ENCODE measurements at places on chromosomes 3 and 15.

DNA sequence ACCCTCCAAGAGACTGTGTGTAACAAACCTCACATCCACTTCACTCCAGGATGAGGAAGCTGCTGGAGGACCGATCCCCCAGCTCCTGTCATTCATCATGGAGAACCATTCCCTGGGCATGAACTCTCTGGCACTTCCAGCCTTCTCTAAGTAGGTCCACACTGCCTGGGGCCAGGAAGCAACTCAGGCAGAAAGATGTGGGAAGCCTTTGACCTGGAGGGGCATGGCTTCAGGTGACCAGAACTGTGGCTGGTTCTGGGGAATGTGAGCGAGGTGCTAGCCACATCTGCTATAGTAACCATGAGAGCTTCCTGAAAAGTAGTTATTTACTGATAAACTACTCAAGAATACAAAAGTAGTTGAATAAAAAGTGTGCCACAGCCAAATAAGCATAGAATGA lies 173.7 kb upstream of the CTDSPL start:
- no peak overlapping the region for H3K4me3 ChIP-seq
- H3K27ac ChIP-seq = no peak overlapping the region
- peaks cover 4% of the 10 kb centered on the region for H3K27me3 ChIP-seq
- no peaks in the 10 kb centered on the region for H3K4me1 ChIP-seq
- DNase-seq = no peak

- H3K27me3 ChIP-seq = peaks cover 4% of the 10 kb centered on the region
- H3K4me1 ChIP-seq = peaks cover 5% of the 10 kb centered on the region
- no peak overlapping the region for H3K27ac ChIP-seq
- no peak overlapping the region for H3K4me3 ChIP-seq
These were observed 24.0 kb upstream of the CHCHD6 start for GRCh38 chr3:126679831-126680666.

DNA sequence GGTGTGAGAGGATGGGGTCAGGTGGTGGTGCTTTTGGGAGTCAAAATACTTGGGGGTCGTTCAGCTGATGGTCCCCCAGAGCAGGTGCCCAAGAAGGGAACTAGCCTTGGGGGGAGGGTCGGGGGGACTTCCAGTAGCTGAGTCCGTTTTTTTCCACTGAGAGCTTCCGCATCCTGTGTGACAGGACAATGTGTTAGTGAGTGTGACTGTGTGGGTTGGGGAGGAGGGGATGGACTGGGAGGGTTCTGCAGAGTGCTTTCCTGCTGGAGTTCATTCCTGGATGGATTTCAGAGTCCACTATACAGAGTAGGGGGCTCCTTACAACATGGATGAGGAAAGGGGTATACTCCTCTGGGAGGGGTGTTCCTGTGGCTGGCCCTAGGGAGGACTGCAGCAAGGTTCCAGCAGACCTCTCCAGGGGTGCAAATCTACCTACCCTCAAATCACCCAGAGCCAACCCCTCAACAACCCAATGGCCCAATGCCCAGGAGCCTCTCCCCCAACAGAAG lies 601 bp upstream of the HYAL2 start:
- H3K4me1 ChIP-seq = peaks cover 41% of the 10 kb centered on the region
- H3K27me3 ChIP-seq = no peaks in the 10 kb centered on the region

GRCh38 chr3:114034787-114035545 lies 21.4 kb downstream of the CCDC191 start:
- H3K36me3 ChIP-seq = no peaks in the 10 kb centered on the region
- H3K27ac ChIP-seq = no peak overlapping the region
- DNase-seq = no peak
- H3K4me1 ChIP-seq = no peaks in the 10 kb centered on the region
- H3K27me3 ChIP-seq = no peaks in the 10 kb centered on the region
- H3K4me3 ChIP-seq = no peak overlapping the region

DNA sequence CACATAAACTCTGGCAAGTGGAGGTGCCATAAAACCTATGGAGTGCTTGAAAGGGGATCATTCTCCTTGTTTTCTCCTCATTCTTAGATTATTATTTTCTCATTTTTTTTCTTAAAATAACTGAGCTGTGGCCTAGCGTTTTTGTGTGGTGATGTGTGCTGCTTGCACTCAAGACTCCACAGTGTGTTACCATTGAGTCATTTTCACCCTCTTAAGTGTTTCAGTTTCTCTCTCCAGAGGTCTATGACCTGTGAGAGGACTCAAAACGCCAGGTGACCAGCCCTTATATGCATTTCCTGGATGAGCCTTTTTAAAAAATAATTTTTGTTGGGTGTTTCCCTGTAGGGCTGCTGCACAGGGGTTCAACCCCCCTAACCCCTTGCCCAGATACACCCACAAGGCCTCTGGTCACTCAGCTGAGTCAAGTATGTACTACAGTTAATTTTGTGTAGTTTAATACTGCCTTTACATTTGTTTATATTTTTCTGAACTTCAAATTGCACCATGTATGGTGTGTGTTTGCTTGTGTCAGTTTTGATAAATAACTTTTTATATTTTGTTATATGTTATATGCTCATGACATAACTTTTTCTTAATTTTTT lies 15.4 kb upstream of the BTLA start:
- H3K4me3 ChIP-seq = no peak overlapping the region
- peak overlapping the region; percentile 54 for H3K27ac ChIP-seq
- H3K4me1 ChIP-seq = peaks cover 33% of the 10 kb centered on the region
- DNase-seq = peak; percentile 28

DNA sequence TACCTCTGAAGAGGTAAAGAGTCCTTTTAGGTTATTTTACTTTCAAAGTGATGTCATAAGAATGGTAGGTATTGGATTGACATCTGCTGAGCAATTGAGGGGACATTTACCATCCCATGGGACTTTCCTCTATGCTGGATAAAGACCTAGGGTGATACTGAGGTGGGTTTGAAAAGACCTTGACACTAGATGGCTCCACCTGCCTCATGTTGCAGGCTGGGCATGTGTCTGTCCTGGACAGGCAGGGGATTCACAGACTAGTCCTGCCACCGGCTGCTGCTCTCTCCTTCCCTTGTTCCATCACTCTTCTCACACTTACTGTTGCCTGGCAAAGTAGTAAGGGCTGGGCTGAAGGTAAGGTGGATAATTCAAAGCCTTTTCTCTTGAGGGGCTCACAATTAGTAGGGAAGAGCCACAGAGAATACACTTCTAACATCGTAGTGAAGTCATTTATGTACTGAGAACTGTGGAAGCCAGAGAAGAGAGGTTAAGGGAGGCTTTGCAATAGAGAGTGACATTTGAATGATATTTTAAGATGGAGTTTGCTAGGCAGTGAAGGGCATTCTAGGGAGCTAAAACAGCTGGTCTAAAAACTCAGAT lies 27.7 kb downstream of the TRAK1 start:
- H3K27me3 ChIP-seq = no peaks in the 10 kb centered on the region
- no peaks in the 10 kb centered on the region for H3K36me3 ChIP-seq
- H3K4me1 ChIP-seq = peaks cover 42% of the 10 kb centered on the region
- no peak overlapping the region for H3K4me3 ChIP-seq

GRCh38 chr3:154728285-154728684 lies 298.3 kb upstream of the GPR149 start:
- DNase-seq = no peak
- H3K4me1 ChIP-seq = no peaks in the 10 kb centered on the region
- H3K36me3 ChIP-seq = no peaks in the 10 kb centered on the region

DNA sequence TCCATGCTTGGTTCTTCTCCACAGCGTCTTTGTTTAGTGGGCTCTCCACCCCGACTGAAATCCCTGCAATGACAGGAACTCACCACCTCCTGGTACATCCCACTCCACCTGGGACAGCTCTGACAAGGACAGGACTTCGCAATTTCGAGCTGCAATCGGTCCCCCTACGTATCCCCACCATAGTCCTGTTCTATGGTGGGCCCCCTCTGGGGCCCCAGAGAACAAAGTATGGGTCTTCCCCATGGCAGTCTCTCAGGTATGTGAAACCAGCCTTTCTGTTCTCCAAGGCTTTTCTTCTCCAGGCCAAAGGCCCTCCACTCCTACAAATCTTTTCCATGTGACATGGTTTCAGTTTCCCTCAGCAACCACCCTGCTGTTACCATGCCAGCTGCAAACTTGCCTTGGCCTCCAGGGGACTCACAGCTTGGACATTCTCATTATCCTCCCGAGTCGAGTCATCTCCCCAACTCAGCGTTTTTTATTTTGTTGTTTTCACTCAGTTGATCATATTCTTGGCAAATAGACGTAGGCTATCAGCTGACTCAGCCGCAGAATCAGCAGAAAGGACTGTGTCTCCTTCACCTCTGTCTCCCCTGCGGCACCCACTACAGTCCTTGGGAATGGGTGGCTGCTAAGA lies 233.3 kb downstream of the OPA1 start:
- H3K27me3 ChIP-seq = peaks cover 21% of the 10 kb centered on the region
- no peaks in the 10 kb centered on the region for H3K4me1 ChIP-seq
- no peak for DNase-seq
- H3K4me3 ChIP-seq = no peak overlapping the region

GRCh38 chr15:73794443-73795133 lies 41.4 kb upstream of the INSYN1 start:
- H3K27me3 ChIP-seq = no peaks in the 10 kb centered on the region
- DNase-seq = no peak
- no peaks in the 10 kb centered on the region for H3K36me3 ChIP-seq
- no peak overlapping the region for H3K4me3 ChIP-seq
- H3K4me1 ChIP-seq = peaks cover under 1% of the 10 kb centered on the region
- H3K27ac ChIP-seq = no peak overlapping the region

DNA sequence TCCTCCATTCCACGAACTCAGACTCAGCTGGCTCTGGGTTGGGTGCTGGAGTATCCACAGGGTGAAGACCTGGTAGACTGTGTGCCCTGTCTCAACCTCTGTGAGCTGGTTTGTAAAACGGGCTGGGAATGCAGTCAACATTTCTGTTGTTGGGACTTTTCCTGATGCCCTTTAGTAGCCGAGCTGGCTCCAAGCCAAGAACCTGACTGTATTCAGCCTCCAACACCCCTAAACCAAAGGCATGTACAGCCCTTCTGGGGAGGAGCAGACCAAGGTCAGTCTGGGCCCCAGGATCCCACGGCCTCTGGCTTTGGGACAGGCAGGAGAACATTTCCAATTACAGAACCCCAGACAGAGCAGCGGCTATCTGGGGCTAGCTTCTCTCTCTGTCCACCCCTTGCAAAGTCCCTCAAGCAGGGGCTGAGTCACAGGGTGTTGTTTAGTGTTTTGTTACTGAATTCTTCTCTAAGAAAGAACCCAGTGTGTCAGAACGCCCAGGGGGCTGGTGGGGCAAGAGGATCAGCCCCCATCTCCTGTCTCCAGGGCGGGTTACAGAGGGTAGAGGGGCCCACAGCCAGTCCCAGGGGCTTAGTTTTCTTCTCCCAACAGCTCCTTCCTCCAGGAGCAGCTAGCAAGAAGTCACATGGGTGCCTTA lies 56.8 kb upstream of the SLC6A6 start:
- no peaks in the 10 kb centered on the region for H3K36me3 ChIP-seq
- no peak overlapping the region for H3K4me3 ChIP-seq
- H3K27me3 ChIP-seq = no peaks in the 10 kb centered on the region
- no peaks in the 10 kb centered on the region for H3K4me1 ChIP-seq
- H3K27ac ChIP-seq = no peak overlapping the region

GRCh38 chr3:171838218-171838720 lies 4.9 kb upstream of the TMEM212 start:
- no peak for DNase-seq
- H3K27ac ChIP-seq = no peak overlapping the region
- H3K4me3 ChIP-seq = no peak overlapping the region
- peaks cover 11% of the 10 kb centered on the region for H3K27me3 ChIP-seq
- H3K36me3 ChIP-seq = no peaks in the 10 kb centered on the region

Data from activated CD4-positive, alpha-beta T cell treated with anti-CD3 and anti-CD28 coated beads, Interleukin-2, amount 10 ng/mL, durations not matched to agents 7 days and 5 days (primary cell).